ENCODE measurements at places on chromosomes 3 and 15. TPM values are rescaled to one million over a fixed set of nuclear protein-coding genes. Genes with fewer than 3 reads are reported as not detected.

DNA sequence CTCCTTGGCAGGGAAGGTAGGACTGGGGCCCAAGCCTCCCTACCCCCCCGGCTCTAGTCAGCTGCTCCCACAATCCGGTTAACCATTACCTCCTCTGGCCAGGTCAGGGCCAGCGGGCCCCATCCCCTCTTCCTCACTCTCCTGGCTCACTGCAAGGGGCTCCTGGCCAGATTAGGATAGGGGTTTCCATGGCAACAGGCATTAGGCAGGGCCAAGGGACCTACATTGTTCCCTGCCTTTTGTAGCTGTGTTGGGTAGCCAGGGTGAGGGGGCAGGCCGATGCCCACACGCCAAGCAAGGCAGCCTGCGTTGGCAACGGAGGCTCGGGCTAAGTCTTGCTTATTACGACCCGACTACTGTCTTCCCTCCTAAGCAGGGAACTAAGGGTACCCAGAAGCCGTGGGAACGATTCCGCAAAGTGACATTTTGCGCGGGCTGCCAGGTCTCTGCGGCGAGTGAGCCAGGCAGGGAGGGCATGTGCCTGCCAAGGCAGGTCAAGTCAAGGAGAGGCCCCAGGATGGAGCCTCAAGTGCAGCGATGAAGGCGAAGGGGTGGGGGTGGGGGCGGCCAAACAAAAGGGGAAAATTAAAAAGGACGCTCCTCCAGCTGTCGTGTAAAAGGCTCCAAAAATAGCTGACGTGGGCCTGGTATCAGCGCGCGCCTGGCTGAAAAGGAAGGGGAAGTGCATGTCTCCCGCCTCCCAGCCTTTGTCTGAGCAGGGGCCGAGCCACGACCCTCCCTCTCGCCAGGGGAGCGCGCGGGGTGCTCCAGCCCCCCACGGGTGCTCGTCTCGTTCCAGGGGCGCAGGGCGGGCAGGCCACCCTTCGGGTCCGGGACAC lies 919 bp downstream of the IDH2 start:
- no peak for DNase-seq

- no peak for DNase-seq
Observed at GRCh38 chr3:105771392-105771791, 97.4 kb downstream of the CBLB start.

The IFT57 gene
- total RNA-seq, result 63.8 TPM

- no peak for DNase-seq
Observed at GRCh38 chr3:15120986-15121385, 22.0 kb upstream of the RBSN start.

GRCh38 chr3:59555593-59556315 lies 505.9 kb upstream of the CFAP20DC start:
- no peak for DNase-seq

The CFAP91 gene
- total RNA-seq, result 75.0 TPM

- no peak for DNase-seq
Observed at GRCh38 chr3:102102394-102102793, 253.1 kb downstream of the NFKBIZ start.

The GP9 gene
- not detected for total RNA-seq

DNA sequence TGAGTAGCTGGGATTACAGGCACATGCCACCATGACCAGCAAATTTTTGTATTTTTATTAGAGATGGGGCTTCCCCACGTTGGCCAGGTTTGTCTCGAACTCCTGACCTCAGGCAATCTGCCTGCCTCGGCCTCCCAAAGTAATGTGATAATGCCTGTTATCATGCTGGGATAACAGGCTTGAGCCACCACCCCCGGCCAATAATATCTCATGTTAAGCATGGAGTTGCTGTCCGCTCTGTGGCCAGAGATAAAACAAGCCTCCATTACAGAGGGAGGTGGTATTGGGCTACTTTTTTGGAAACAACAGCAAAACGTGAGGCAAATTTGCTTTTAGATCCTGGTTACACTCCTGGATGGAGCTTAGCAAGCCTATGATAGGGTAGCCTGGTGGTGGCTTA lies 32.9 kb upstream of the ALG1L2 start:
- DNase-seq, result no peak

The MKRN3 gene
- total RNA-seq, result 0.24 TPM

DNA sequence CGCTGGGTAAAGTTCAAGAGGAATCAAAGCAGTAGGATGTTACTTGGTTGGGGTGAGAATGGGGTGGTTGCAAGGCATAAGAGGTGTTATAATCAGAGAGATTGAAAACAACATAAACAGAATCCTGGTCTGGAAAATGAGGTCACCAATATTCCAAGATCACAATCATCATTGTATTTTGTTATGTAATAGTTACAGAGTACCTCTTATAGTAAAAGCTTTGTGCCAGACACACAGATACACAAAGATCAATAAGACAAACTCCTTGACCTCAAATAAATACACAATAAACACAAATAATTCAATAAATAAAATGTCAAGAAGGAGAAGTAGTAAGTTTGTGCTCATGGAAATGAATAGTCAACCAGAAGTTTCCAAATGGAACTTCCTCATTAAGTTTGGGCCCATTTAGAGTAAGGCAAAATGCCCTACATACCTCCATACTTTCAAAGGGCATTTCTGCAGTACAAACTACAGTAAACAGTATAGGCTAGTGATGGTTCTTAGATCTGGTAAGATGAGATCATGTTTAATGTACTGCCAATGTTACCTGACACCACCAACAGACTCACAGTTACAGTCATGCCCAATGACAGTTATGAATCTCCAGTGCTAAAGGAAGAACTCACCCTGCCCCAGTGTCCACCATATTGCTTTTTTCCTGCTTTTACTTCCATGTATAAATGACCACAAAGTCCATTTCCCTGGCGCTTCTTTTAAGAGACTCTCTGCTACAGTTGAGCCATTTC lies 93.4 kb downstream of the KCNMB2 start:
- no peak for DNase-seq

DNA sequence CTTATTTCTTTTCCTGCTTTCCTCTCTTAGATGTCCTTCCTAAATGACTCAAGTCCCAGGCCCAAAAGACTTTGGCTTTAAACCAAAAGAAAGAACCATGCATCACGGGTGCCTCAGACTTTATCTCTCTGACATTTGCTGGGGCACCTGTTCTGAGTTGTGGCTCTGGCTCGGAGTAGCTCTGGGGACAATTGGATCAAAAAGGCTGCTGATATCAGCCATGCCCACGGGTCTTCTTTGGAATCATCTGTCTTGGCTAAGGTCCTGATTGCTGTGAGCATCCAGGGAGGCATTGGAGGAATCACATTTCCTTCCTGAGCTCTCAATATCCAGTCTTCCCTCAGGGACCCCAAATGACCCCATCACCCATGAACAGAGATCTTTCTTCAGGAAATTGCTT lies 59.9 kb downstream of the CLSTN2 start:
- DNase-seq, result no peak

The CGNL1 gene
- 40.4 TPM for total RNA-seq

DNA sequence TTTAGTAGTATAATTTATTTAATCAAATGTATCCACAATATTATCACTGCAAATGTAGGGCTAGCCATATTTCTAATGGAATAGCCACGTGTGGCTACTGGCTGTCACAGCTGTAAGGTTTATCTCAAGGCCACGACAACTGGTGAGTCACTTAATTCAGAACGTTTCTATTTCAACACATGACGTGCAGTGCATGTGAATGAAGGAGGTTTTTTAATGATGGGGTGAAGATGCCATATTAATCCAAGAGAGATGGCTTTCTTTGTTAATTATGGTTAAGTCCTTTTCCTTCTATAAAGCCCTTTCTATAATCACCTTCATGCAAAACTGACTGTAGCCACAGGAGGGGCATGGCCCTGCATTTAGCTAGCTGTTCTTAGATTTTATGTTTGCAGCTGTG lies 212.0 kb downstream of the FEZF2 start:
- DNase-seq, result no peak

DNA sequence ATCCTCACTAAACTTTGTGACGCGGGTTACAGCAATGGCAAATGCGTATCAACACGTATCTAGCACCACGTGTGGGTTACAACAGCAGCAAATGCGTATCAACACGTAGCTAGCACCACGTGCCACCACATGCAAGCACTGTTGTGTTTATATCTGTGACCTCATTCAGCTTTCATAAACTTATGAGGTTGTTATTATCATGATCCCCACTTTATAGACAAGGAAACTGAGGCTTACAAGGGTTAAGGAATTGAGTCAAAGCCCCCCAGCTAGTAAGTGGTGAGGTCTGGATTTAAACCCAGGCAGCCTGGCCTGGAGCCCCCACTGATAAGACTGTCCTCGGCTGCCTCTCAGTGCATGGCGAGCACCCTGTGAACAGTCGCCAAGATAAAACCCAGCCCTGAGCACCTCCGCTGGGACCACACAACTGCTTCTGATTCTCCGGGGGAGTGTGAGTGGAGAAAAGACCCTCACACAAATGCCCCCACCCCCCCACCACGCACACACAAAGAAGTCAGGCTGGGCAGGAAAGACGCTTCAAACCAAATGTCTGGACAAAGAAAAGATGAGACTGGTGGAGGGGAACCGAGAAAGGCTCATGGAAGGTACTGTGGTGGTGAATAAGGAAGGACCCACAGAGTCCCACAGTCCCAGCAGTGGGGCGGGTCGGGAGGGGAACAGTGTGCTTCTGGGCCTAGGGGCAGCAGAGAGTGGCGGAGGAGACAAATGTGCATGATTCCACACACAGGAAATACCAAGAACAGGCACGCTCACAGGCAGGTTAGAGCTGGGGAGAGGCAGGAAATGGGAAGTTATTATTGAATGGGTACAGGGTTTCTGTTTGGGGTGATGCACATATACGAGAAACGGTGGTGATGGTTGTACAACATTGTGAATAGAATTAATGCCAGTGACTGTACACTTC lies 173.4 kb downstream of the XXYLT1 start:
- DNase-seq, result no peak

- no peak for DNase-seq
Observed at GRCh38 chr3:109910772-109911171, 573.4 kb upstream of the DPPA4 start.

GRCh38 chr3:141216975-141217374 lies 14.7 kb upstream of the PXYLP1 start:
- no peak for DNase-seq

DNA sequence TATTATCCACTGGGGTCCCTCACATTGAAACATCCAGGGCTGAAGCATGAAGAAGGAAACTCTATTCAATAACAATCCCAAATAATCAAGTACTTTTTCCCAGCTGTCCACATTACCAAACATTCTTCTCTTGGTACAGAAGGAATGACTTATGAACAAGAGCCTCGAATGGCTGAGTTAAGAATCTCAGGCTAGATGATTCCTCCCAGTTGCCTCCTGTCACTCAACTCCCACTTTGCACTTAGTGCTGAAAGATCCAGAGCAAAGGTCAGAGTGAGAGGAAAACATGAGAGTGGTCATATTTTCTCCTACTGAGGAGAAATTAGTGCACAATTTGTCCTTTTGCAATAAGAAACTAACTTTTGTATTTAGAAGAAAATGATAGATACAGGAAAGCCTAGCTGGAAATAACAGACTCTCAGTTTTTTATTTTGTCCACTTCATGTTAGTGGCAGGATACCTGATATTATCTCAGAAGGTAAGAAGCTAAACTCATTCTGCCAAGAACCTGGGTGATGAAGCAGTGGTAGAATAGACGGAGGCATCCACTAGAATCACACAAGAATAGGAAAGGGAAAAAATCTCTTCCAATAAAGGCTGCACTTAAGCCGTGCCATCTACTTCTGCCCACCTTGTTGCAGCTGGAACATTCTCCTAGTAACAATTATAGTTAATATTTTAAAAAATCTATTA lies 46.2 kb downstream of the GADL1 start:
- no peak for DNase-seq

The SAMMSON gene
- total RNA-seq, result 0.17 TPM

DNA sequence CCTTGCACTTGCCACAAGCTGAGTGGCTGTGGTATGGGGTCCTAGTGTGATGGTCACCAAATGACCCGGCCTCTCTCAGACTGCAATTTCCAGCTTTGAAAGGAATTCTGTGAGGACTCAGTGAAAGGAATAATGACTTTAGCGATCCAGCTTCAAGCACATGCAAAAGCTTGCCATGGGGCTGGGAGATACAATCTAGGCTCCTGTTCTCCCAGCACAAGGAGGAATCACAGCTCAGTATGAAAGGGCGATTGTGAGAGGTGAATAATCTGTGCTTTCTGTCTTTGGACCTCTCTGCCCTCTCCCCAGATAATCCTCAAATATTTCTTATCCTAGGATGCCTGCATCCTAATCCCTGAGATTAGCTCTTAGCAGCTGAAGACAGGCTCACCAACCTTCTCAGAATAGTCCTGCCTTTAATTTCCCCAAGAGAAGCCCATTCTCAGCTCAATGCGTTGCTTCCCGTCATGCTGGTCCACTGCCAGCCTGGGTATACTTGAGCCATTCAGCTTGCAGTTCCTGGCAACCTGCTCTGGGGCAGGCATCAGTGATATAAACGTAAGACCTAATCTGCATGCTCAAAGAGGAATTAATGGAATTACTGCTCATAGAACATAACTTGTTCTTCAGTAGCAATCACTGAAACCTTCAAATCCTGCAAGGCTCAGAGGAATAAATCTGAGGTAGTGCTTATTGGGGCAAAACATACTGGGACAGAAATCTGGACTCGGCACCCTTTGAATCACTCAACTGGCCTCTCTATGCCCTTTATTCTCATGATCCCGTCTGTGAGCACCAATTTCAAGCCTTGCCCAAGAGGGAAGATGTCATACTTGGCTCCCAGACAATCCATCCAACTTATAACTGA lies 15.1 kb downstream of the TLNRD1 start:
- DNase-seq, result no peak

GRCh38 chr3:117172426-117172825 lies 462.8 kb downstream of the TUSC7 start:
- no peak for DNase-seq

The NAALADL2 gene
- total RNA-seq, result 10.4 TPM

DNA sequence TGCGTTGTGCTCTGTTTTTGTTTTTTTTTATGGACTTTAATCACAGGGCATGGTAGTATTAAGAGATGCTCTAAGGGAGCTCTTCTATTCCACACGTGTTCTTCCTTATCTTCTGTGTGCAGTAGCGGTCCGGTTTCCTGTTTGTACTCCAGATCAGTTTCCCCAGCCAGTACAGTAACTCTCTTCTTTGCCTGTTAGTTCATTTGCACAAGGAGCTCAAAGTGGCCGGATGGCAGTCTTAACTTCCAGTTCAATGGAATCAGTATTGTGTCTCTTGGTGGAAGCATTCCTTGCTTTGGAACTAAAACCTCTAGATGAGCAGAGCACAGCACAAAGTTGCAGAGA lies 122.0 kb downstream of the KLF13 start:
- no peak for DNase-seq

The FBXO40 gene
- total RNA-seq, result not detected

All from progenitor cell of endocrine pancreas (in vitro differentiated cells).